Epithelial cell of prostate (primary cell): ENCODE measurements at places on chromosomes 5 and 9.

- no peak for DNase-seq
Measured at GRCh38 chr9:83059417-83059816, 3.5 kb downstream of the RASEF start.

GRCh38 chr5:178180141-178180863, 6.9 kb downstream of the GMCL2 start:
- no peak for DNase-seq

GRCh38 chr5:43603344-43604217, 601 bp downstream of the NNT start:
- DNase-seq = no peak

GRCh38 chr5:155983954-155984353, 343.0 kb upstream of the SGCD start:
- DNase-seq = no peak

GRCh38 chr9:134682651-134683364, 41.2 kb downstream of the COL5A1 start:
- DNase-seq = no peak

DNA sequence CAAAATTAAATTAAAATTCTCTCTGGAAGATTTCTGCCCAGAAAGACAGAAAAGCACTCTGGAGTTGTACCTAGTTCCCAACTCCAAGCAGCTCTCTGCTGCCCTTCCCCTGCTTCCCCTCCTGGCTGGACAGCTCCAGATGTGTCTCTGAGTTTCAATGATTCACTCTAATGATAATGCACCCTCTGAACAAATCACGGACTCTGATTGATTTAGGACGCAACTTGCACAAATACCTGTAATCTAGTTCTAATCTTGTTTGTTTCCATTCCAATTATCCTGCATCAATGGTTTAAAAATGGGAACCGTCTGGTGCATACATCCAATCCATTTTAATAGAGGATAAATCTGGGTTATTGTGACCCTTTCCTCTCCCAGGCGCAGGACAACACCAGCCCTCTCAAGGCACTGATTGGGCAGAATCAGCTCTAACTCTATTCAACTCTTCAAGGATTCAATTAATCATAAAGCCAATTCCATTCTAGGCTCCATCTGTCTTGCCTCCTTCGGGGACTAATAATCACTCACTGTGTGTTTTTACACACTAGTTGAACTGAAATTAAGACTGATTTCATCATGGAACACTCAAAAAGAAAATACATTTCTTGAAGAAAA, 111.2 kb upstream of the LRRTM2 start:
- no peak for DNase-seq

DNA sequence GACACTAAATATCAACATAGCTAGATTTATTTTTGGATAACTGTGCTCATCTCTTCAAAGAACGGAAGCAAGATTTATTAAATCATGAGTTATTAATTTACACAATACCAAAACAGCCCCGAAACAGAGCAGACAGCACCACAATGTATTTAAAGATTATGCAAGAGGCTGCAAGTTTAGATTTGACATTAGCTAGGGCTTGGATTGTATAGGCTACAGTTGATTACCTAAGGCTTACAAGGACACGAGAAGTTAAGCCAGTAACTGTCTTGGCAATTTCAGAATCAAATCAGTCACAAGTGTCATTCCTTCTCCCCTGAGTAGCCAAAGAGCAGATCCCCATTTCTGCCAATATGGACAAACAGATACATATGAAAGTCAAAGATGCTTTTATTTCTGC, 152.6 kb downstream of the MED27 start:
- no peak for DNase-seq
